ENCODE measurements at places on chromosomes 2 and 18. TPM values are rescaled to one million over a fixed set of nuclear protein-coding genes. Genes with fewer than 3 reads are reported as not detected.

Gene CXCR1
- total RNA-seq = not detected

Gene CGREF1
- 8.5 TPM for total RNA-seq

Gene TOGARAM2
- 0.68 TPM for total RNA-seq

Gene IL36B
- not detected for total RNA-seq

Gene TANC1
- 25.8 TPM for total RNA-seq

Gene ZNF513
- total RNA-seq = 12.8 TPM

Gene SCN7A
- 6.6 TPM for total RNA-seq

Gene CD8B
- total RNA-seq = 3.9 TPM

Gene GULP1
- 18.9 TPM for total RNA-seq

Gene TIA1
- total RNA-seq = 89.5 TPM

Gene ICOS
- total RNA-seq = 0.49 TPM

Gene PROKR1
- total RNA-seq = 0.65 TPM

Gene FBXO36
- total RNA-seq = 3.8 TPM

Gene SGPP2
- total RNA-seq = 0.16 TPM

Gene PAX3
- not detected for total RNA-seq

Gene HOXD1
- 2.1 TPM for total RNA-seq

Gene PLEK
- 33.6 TPM for total RNA-seq

Gene HTR2B
- total RNA-seq = 1.8 TPM
